Anterior cingulate cortex (tissue), 58 donors: ENCODE measurements at places on chromosomes 1 and 21.

- DNase-seq = no peak
Observed at GRCh38 chr1:111814642-111815041, 58.9 kb downstream of the DDX20 start.

- DNase-seq = no peak
Observed at GRCh38 chr1:52709016-52709415, 10.9 kb upstream of the COA7 start.

DNA sequence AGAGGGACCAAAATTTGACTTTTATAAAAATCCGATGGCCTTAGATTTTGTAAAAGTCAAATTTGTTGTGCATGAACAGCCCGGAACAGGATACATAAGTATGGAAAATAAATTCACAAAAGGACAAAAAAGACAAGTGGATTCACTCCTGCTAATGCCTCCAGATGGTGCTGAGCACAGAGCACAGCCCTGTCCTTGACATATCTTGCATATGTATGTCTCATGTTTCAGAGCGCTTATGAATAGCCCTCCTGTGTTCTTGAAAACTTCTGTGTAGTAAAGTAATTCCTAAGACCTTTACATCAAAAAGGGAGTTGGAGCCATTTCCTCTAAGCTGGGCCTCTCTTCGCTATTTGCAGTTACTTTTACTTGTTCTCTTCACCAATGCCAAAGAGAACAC lies 110.7 kb upstream of the RAB3GAP2 start:
- no peak for DNase-seq

DNA sequence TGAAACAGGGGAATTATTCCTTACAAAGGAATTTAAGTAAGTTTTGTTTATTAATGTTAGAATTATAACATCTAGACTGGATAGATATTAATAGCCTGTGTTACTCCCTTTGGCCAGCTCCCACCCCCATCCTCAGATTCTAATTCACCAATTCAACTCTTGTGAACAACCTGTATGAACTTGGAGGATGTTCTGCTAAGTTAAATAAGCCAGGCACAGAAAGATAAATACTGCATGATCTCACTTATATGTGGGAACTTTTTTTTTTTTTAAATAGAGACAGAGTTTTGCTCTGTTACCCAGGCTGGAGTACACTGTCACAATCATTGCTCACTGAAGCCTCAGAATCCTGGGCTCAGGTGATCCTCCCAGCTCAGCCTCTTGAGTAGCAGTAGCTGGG lies 32.2 kb downstream of the EFCAB7 start:
- DNase-seq = no peak

- no peak for DNase-seq
Observed at GRCh38 chr1:230079199-230080024, 12.4 kb downstream of the GALNT2 start.

DNA sequence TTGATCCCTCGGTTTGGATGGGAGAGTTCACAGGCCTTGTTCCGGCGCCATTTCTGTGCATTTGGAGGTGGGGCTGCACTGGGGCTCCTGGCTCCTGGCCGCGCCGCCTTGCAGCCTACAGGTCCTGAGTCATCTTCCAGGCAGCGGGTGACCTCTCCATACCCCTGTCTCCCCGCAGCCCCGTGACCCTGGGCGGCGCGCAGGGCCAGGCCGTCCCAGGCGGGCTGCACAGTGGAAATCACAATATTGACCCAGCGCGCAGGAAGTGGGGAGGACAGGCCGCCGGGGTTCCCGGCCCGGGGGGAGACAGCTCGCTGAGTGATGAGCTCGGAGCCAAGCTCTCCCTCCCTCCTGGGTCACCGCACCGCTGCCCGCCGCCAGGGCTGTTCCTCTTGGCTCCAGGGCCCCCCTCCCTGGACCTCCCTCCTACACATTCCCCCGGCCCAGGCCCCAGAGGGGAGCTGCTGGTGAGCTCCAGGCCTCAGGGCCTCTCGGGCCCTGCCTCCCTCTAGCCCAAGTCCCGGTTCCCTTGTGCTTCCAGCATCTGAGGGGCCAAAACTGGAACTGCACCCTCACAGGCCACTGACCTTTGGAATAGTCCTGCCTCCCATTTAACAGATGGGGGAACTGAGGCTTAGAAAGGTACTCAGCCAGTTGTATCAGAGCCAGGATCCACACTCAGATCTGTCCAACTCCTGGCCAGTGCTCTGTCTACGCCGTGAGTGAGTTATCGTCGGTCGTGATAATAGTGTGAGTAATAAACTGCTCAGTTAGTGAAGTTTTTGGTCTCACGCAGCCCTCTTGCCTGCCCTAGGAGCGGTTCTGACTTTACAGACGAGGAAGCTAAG lies 142.9 kb upstream of the WNT4 start:
- no peak for DNase-seq

GRCh38 chr1:165355139-165355976 lies 1.2 kb downstream of the LMX1A start:
- DNase-seq = no peak

GRCh38 chr21:24205319-24205718 lies 1402.0 kb downstream of the MRPL39 start:
- DNase-seq = no peak

GRCh38 chr1:238063454-238063853 lies 172.7 kb upstream of the ZP4 start:
- no peak for DNase-seq

GRCh38 chr1:171113382-171113781 lies 22.7 kb downstream of the FMO3 start:
- no peak for DNase-seq

DNA sequence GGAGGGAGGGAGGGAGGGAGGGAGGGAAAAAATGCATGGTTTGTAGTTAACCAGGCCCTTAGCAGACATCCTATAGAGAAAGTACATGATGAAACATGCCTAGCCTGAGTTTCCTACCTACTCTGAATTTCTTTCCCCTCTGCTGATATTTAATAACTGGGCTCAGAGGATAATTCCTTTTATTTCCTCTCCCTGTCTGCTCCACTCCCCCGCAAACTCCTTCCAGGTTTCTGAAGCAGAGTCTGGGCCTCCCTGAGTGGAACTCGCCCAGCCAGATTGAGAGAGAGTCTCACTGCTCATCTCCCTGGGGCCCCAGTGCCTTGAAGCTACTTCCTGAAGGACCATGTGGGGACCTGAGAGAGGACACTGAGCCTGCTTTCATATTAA lies 111.9 kb upstream of the SLC44A3 start:
- no peak for DNase-seq

DNA sequence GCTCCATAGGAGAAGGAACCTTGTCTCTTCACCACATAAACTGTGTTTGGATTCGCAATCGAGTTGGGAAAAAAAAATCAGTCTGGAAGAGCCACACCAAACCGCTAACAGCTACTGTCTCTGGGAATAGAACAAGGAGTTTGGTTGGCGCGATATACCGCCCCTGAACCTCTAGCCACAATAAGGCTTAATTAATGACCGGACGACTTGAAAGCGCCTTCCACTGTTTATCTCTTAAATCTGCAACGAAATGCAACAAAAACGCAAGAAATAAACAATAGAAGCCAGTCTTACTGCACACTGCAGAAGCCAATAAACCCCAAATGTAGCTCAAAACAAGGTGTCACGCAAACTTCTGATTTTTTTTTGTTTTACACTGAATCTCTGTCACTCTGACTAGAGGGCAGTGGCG lies 10.9 kb downstream of the BTBD19 start:
- no peak for DNase-seq

- DNase-seq = peak; percentile 56
Observed at GRCh38 chr1:59422921-59423575, 126.2 kb downstream of the FGGY start.

GRCh38 chr1:217650674-217651073 lies 19.5 kb downstream of the SPATA17 start:
- no peak for DNase-seq

- no peak for DNase-seq
Observed at GRCh38 chr1:50139339-50140181, 30.8 kb downstream of the ELAVL4 start.

DNA sequence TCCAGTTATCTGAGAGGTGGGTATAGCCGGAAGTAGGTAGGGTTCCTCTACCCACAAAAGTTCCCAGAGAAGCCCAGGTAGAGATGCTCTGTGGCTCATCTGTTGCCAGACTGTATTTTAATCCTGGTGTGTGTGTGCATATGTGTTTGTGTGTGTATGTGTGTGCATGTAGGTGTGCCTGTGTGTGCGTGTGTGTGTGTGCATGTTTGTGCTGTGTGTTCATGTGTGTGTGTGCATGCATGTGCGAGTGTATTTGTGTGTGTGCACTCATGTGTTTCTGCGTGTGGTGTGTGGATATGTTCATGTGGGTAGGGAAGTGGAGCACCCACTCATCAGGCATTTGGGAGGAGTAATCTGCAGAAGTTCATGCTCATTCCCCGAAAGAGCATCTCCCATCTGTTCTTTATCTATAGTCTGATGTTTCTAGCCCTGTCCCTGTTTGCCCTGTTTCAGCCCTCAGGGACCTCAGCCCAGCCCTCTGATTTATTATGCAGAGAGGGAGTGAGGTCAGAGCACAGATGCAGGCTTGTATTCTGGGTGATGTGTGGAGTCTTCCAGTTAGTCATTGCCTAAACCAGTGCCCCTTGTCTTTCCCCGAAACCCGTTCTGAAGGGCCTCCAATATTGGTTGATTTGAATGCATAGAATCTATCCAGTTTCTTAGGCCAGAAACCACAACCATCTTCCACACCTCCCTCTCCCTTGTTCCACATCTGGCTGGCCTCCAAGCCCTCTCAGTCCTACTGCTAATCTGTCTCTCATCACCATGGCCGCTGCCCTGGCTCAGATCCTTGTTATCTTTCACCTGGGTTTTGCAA lies 69.1 kb downstream of the DISC1 start:
- no peak for DNase-seq

DNA sequence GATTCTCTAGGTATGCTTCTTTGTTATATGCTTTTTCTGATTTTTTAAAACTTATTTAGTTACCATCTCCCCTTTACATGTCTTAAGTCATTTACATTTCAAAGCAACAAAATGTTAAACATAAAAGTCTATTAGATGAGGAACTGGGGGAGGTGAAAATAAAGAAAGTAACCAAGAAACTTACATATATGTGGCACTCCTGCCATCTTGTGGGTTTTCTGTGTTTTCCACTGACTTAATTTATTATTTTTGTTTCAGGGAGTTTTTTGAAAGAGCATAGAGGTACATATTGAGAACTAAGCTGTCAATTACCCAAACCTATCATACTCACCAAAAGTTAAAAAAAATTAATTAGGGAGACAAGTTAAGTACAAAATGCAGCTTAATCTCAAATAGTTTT lies 1531.1 kb downstream of the MRPL39 start:
- no peak for DNase-seq

- DNase-seq = no peak
Observed at GRCh38 chr21:39217356-39218081, 34.3 kb upstream of the PSMG1 start.

DNA sequence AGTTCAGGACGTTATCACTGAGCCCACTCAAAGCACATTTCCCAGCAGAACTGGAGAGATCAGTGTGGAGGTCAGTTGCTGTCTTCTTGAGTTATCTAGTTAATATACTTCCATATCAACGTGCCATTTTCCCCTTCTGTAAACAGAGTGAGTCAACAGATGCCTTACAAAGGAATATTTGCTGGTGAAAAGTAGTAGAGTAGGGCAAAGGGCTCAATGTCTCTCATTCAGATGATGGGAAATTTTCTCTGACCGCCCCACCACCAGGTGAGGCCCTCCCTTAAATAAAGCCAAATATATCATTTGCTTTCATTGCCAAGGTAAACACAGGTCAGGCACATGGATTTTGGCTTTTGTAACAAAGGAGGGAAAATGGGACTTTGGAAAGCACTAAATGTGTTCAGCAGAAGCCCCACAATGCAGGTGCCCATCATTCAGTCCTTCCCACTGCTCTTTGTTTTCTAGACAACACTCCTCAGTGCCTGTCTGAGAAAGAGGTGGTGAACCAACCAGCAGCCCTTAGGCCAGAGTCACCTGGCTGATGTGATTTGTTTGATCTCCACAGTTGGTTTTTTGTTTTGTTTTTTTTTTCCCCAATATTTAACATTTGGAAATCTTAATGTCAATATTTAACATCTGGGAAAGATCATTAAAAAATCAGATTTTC lies 40.5 kb upstream of the SAMD13 start:
- DNase-seq = no peak

GRCh38 chr1:211811848-211812247 lies 18.7 kb downstream of the LPGAT1 start:
- no peak for DNase-seq

DNA sequence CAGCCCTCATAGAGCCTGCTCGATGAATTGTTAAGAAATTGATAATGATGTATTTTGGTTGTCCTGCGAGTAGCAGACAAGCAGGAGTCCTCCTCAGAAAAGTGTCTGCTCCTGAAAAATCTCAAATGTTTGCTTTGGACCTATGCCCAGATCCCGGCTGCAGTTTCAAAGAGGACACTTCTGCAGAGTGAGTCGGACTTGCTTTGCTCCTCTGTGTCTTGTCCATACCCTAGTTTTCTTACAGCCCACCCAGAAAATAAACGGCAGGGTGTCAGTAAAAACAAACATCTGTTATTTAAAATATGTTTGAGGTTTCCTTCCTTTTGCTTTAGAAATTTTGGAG lies 2.8 kb downstream of the S100A10 start:
- no peak for DNase-seq

DNA sequence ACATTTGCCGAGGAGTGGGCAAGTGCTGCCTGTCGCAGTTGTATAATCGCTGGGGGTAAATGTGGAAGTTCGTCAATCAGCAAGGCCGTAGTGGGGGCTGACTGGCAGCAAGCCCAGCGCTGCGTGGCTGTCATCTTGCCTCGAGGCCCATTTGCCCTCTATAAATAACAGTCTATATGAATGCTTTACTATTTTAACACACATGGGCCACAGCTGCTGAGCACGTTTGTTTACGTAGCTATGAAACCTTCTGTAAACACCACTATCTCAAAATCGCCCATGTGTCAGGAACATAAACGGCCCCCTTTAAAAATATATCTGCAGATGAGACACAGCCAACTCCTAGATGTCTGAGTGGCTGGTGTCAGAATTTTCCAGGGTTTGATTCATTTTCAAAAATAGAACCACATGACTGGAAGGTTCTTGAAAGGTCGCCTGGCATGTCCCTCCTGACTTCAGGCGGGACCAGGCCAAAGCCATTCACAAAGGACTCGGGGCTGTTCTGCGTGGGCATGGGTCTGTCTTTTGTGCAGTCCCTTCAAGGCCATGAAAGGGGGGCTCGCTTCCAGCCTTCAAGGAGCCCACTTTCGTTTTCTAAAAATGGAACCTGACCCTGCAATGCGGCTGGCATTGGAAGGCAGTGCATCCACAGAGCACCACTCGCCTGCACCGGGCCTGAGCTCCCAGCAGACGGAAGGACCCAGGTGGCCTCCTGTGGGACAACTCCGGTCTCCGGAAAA lies 205.5 kb downstream of the KCNJ6 start:
- peak; percentile 48 for DNase-seq

GRCh38 chr1:31683997-31684396 lies 19.8 kb downstream of the COL16A1 start:
- no peak for DNase-seq

- no peak for DNase-seq
Observed at GRCh38 chr1:25820247-25821111, 725 bp downstream of the MTFR1L start.

DNA sequence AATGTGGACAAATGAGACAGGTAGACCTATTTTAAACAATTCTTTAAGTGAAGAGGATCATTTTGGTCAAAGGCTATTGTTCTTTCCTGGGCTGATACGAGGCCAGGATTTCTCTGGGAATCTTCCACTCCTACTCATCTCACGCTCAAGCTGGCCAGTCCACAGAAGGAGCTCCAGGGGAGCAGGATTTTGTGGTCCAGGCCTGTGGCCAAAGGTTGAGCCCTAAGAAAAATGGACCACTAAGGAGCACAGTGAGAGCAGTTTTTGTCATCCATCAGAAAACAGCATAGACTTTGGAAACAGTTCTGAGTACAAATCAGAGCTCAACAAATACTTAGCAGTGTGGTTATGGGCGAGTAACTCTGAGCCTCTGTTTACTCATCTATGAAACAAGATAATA lies 260.2 kb upstream of the RUNX1 start:
- DNase-seq = no peak
